ENCODE measurements at places on chromosomes 2 and 18.

DNA sequence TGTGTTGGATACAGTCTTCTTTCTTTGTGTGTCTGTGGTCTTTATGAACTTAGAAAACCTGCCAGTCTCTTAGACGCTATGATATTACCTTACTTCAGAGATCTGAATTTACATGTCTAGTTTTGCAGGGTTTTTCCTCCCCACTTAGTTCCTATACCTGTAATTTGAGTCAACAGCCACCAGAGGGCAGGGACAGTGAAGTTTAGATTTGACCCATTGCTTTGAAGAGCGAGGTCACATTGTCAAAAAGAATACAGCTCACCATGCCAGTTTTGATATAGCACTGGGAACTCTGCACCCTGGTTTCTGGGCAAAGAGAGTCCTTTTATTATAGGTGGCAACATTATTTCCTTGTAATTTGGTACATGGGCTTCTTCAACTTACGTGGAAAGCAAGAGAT lies 102.3 kb downstream of the MAPK4 start:
- H3K36me3 ChIP-seq = peaks cover 3% of the 10 kb centered on the region
- no peaks in the 10 kb centered on the region for H3K27me3 ChIP-seq
- H3K4me3 ChIP-seq = no peak overlapping the region
- DNase-seq = no peak
- H3K4me1 ChIP-seq = no peaks in the 10 kb centered on the region

- no peak for DNase-seq
- H3K4me1 ChIP-seq = peaks cover 14% of the 10 kb centered on the region
- H3K27me3 ChIP-seq = no peaks in the 10 kb centered on the region
- H3K27ac ChIP-seq = peak overlapping the region; percentile 66
Measured at GRCh38 chr18:23365602-23366001, 87.5 kb upstream of the RIOK3 start.

GRCh38 chr2:120672526-120673204 lies 63.0 kb upstream of the GLI2 start:
- no peaks in the 10 kb centered on the region for H3K36me3 ChIP-seq
- no peak for DNase-seq
- no peak overlapping the region for H3K4me3 ChIP-seq
- H3K27ac ChIP-seq = no peak overlapping the region

GRCh38 chr2:186592137-186592875 lies 2.5 kb downstream of the ITGAV start:
- peak overlapping the region; percentile 82 for H3K4me3 ChIP-seq
- H3K27me3 ChIP-seq = no peaks in the 10 kb centered on the region
- no peak for DNase-seq
- no peaks in the 10 kb centered on the region for H3K36me3 ChIP-seq

- no peaks in the 10 kb centered on the region for H3K27me3 ChIP-seq
- peaks cover 2% of the 10 kb centered on the region for H3K36me3 ChIP-seq
- H3K4me3 ChIP-seq = no peak overlapping the region
- H3K4me1 ChIP-seq = peaks cover 47% of the 10 kb centered on the region
- DNase-seq = no peak
Measured at GRCh38 chr2:9250498-9251153, 44.0 kb downstream of the ASAP2 start.

DNA sequence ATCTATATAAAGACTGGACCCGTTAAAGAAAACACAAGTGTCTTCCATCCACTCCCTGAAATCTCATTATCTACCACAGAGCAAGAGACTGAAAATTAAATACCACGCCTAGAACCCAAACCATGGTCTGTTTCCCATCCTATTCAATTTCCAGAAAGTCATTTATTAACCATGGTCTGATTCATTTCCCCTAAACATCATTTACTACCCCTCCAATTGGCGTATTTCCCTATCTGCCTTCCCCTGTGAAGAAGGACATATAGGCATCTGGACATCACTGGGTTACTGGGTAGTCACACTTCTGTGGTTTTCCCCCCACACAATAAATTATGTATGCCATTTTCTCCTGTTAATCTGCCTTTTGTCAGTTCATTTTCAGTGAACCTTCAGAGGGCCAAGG lies 30.8 kb downstream of the CCDC93 start:
- H3K27ac ChIP-seq = no peak overlapping the region
- H3K36me3 ChIP-seq = peaks cover 8% of the 10 kb centered on the region
- DNase-seq = no peak
- H3K4me1 ChIP-seq = no peaks in the 10 kb centered on the region
- H3K4me3 ChIP-seq = no peak overlapping the region

GRCh38 chr2:2647141-2647541 lies 316.1 kb upstream of the MYT1L start:
- H3K27ac ChIP-seq = no peak overlapping the region
- no peak overlapping the region for H3K4me3 ChIP-seq
- no peaks in the 10 kb centered on the region for H3K36me3 ChIP-seq
- peaks cover 6% of the 10 kb centered on the region for H3K4me1 ChIP-seq

DNA sequence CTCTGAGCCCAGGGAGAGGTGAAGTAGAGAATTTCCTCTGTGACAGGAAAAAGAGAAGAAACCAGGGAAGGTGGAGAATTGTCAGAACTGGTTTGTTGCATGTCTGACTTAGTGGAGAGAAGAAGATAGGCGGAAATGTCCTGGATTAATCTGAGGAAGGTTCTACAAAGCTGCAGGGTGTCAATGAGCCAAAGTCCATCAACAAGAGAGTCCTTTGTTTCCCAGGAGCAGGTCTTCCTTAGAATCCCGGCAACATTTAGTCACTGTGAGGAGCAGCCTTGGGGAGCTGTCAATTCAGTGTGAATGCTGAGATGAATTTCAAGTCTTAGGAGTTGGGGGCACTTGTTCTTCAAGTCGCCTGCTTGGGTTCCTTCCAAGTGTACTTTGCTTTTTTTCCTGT lies 88.4 kb upstream of the CELF4 start:
- peaks cover 2% of the 10 kb centered on the region for H3K36me3 ChIP-seq
- no peak overlapping the region for H3K27ac ChIP-seq
- H3K27me3 ChIP-seq = peaks cover 14% of the 10 kb centered on the region
- no peak overlapping the region for H3K4me3 ChIP-seq

GRCh38 chr2:59974051-59974766 lies 579.2 kb downstream of the BCL11A start:
- H3K4me3 ChIP-seq = no peak overlapping the region
- H3K27ac ChIP-seq = no peak overlapping the region
- peaks cover 11% of the 10 kb centered on the region for H3K4me1 ChIP-seq
- DNase-seq = no peak
- H3K36me3 ChIP-seq = no peaks in the 10 kb centered on the region

- H3K27me3 ChIP-seq = no peaks in the 10 kb centered on the region
- H3K27ac ChIP-seq = no peak overlapping the region
- DNase-seq = no peak
- no peaks in the 10 kb centered on the region for H3K36me3 ChIP-seq
- no peak overlapping the region for H3K4me3 ChIP-seq
Measured at GRCh38 chr18:40546875-40547274, 1408.2 kb upstream of the PIK3C3 start.

GRCh38 chr2:240921995-240922244 lies 15.8 kb downstream of the CROCC2 start:
- no peak for DNase-seq
- H3K36me3 ChIP-seq = no peaks in the 10 kb centered on the region
- H3K4me1 ChIP-seq = peaks cover 4% of the 10 kb centered on the region
- H3K27me3 ChIP-seq = peaks cover 4% of the 10 kb centered on the region
- H3K27ac ChIP-seq = no peak overlapping the region

DNA sequence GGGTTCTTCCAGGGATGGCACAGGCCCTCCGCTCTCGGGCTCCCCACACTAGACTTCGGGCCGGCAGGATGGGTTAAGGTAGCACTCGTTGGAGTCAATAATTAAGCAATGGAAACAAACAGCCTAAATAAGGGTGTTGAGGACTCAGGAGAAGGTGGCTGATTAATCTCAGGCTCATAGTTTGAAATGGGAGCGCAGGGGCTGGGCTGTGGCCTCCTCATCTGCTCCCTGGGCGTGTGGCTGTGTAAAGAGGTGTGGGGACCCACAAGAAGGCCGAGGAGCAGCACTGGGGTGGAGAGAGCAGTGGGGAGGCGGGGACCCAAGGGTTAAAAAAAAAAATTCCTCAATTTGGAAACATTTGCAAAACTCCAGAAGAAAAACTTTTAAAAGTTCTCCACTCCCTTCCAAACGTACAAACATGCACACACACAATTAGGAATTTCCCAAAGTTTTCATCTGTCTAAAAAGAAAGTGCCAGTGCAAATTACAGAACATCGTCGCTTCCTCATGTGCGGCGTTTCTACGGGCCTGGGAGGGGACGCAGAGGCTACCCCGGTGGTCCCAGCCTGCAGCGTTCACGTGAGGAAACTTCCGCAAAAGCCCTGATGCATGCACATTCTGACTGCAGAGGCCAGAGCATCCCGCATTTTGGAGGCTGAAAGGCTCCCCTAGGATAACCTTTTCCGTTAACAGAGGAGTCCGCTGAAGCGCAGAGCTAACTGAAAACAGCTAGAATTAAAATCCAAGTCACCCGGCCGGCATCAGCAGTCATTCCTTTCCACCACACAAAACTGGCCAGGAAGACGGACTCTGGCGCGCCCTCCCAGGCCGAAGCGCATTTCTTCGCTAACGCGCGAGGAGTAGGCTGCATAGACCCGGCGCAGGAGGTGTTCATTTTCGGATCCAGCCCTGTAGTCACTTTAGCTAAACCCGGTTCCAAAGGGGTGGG lies 1.0 kb upstream of the TUBB6 start:
- H3K4me1 ChIP-seq = peaks cover 27% of the 10 kb centered on the region
- H3K27me3 ChIP-seq = peaks cover 32% of the 10 kb centered on the region
- no peak for DNase-seq
- peaks cover 18% of the 10 kb centered on the region for H3K36me3 ChIP-seq
- H3K27ac ChIP-seq = peak overlapping the region; percentile 89

DNA sequence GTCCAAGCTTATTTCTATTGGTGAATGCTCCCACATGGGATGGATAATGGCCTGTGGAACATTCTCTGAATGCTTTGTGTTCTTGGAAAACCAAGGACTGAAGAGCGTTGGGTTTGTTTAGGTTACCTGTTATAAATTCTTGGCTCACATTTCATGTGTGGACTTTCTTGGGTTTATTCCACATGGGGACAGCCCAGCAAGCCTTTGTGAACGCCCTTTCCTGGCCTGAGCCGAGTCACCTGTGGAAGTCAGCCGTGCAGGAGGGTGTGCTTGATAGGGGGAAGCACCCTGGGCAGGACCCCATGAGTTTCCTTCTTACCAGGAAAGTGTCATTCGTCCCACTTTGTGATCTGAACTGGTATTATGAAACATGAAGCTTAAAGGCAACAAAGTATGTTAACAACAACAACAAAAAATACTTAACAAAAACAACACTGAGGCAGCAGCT lies 4.1 kb downstream of the RAB31 start:
- H3K4me1 ChIP-seq = peaks cover 33% of the 10 kb centered on the region
- no peak overlapping the region for H3K4me3 ChIP-seq
- peak overlapping the region; percentile 3 for H3K27ac ChIP-seq

- peaks cover under 1% of the 10 kb centered on the region for H3K27me3 ChIP-seq
- no peak overlapping the region for H3K4me3 ChIP-seq
- no peak for DNase-seq
- no peaks in the 10 kb centered on the region for H3K36me3 ChIP-seq
Measured at GRCh38 chr2:228688007-228688645, 506.6 kb upstream of the SPHKAP start.

GRCh38 chr18:37787452-37787851 lies 221.9 kb upstream of the CELF4 start:
- no peaks in the 10 kb centered on the region for H3K36me3 ChIP-seq
- H3K27ac ChIP-seq = no peak overlapping the region
- DNase-seq = no peak
- H3K4me3 ChIP-seq = no peak overlapping the region

DNA sequence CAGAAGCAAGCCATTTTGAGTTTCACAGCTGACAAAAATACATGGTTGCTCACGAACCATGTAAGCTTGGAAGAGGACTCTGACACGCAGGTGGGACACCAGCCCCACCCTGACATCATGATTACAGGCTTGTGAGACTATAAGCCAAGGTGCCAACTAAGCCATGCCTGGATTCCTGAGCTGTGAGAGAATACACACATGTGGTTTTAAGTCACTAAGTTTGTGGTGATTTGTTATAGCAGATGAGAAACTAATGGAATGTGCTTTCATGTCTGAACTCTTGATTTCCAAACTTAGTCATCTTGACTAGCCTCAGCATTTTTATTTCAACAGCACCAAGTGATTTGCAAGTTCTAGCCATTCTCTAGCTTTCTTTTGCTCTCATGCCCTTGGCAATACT lies 676.1 kb upstream of the CELF4 start:
- DNase-seq = no peak
- no peak overlapping the region for H3K4me3 ChIP-seq
- H3K4me1 ChIP-seq = no peaks in the 10 kb centered on the region

DNA sequence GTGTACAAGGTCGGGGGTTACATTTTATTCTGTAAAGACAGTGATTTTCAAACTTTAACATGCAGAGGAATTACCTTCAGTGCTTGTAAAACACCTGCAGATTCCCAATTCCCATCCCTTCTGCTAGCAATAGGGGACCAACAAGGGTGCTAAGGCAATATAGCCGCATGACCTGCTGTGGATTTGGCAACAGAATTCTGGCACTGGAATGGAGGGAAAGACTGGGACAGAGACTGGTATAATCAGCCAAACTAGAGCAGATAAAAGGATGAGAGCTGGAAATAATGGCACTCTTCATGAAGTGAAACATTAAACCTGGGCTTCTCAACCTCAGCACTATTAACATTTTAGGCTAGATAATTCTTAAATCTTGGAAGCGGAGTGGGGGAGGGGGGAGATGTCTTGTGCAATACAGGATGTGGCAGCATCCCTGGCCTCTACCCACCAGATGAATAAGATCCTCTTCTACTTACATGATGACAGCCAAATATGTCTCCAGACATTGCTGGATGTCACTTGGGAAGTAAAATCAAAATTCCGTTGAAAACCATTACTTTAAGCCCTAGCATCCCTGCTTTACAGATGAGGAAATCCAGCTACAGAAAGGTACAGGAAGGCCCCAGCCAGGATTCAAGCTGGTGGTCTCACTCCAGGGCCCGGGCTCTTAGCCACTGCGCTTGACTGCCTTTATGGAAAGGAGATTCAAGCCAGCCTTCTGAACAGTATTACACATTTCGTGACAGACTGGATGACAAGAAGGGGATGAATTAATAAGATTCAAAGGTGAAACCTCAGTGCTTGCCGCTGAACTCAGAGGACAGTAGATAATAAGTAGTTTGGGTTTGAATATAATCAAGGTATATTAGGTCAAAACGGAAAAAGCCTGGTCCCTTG lies 1.7 kb downstream of the EVA1A start:
- peak overlapping the region; percentile 92 for H3K4me3 ChIP-seq
- peaks cover 28% of the 10 kb centered on the region for H3K4me1 ChIP-seq
- H3K36me3 ChIP-seq = no peaks in the 10 kb centered on the region
- no peak for DNase-seq

GRCh38 chr18:48422947-48423378 lies 13.8 kb upstream of the ZBTB7C start:
- no peak for DNase-seq
- no peak overlapping the region for H3K27ac ChIP-seq
- peaks cover 72% of the 10 kb centered on the region for H3K27me3 ChIP-seq
- no peaks in the 10 kb centered on the region for H3K36me3 ChIP-seq

- peak; percentile 34 for DNase-seq
- H3K4me3 ChIP-seq = no peak overlapping the region
- peaks cover 36% of the 10 kb centered on the region for H3K4me1 ChIP-seq
Measured at GRCh38 chr2:40240070-40240469, 211.8 kb downstream of the SLC8A1 start.

- DNase-seq = no peak
- peaks cover 27% of the 10 kb centered on the region for H3K27me3 ChIP-seq
- H3K4me1 ChIP-seq = no peaks in the 10 kb centered on the region
- H3K4me3 ChIP-seq = no peak overlapping the region
- no peak overlapping the region for H3K27ac ChIP-seq
Measured at GRCh38 chr2:167572883-167573619, 674.3 kb downstream of the STK39 start.

- H3K4me3 ChIP-seq = peak overlapping the region; percentile 15
- H3K4me1 ChIP-seq = peaks cover 24% of the 10 kb centered on the region
- no peak for DNase-seq
Measured at GRCh38 chr2:176003958-176004357, 1.9 kb upstream of the LNPK start.
